ENCODE measurements at places on chromosomes 5 and 9.

- DNase-seq = no peak
Measured at GRCh38 chr9:88274078-88274477, 114.2 kb upstream of the SPIN1 start.

- no peak for DNase-seq
Measured at GRCh38 chr5:90311401-90311800, 98.2 kb downstream of the CETN3 start.

GRCh38 chr5:169637085-169637548 lies at the start of gene DOCK2:
Gene DOCK2 (plus strand): TSS chr5:169637275. CDS start chr5:169637327, 52 bp downstream.
- no peak for DNase-seq

DNA sequence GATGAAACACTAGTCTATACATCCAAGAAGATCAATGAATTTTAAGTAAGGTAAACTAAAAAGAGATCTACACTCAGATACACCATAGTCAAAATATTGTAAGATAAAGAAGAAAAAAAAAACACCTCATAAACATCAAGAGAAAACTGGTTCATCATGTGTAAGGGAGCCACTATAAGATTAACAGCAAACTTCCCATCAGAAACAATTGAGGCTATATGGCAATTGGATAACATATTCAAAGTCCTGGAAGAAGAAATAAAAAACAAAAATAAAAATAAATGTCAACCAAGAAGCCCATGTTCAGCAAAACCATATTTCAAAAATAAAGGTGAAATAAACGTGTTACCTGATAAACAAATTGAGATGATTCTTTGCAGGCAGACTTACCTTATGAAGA lies 3.6 kb downstream of the OR13C8 start:
- no peak for DNase-seq

GRCh38 chr5:68268101-68268851 lies 52.7 kb downstream of the PIK3R1 start:
- no peak for DNase-seq

DNA sequence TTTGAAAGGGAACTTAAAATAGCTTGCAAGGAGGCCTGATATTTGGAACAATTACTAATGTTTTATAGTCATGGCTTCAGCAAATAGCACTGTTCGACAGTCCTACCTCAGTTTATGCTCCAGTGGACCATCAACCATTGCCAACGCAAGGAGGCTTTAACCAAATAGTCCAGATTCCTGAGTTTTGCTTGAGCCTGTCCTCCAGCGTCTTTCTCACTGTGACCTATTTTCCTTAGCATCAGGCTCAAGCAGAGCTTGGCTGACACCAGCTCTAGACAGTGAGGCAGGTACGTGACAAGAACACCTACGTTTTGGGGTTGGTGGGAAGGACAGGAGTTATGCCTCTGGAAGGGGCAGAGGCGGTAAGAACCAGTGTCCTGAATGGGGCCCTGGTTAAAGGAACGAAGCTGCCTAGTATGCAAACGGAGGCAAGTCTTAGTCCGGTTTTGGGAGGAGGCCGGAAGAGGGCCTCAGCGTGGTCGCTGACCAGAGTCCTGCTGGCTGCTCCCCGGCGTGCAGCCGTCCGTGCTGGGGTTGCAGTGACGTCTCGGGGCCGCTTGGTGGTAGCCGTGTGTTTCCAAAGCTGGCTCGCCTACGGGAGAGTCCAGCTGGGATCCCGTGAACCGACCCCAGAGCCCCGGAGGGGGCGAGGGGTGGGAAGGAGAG lies 998 bp upstream of the FGF18 start:
- peak; percentile 75 for DNase-seq

DNA sequence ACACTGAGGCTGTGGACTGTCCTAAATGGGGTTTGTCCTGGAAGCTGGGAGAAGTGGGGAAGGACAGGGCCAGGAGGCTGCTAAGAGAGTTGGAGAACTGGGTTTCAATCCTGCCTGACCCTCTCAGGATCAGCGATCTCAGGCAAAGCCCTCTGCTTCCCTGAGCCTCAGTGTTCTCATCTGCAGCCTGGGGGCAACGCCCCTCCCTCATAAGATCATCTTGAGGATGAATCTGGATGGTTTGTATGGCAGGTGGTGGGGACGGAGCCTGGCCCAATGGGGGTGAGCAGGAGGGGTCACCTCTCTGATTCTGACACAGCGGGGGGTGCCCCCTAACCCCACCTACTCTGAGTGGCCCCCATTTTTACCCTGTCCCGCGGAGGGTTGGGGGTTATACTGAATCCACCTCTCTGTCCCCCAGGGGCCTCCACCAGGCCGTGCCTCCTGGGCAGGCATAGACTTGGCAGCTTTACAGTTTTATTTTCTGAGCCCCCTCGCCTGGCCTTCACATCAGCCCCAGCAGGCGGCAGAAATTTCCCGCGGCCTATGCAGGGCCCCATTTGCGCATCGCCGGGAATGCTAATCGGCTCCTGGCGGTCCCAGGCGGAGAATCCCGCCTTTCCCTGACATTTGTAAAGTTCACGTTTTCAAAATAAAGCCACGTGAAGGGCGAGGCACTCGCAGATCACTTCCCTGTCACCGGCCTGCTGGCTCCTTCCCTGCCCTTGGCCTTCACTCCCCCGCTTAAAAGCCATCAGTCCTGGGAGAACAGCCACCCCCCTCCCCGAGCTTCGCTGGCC lies 17.8 kb upstream of the LAMC3 start:
- no peak for DNase-seq
